ENCODE measurements at places on chromosomes 2 and 18.

DNA sequence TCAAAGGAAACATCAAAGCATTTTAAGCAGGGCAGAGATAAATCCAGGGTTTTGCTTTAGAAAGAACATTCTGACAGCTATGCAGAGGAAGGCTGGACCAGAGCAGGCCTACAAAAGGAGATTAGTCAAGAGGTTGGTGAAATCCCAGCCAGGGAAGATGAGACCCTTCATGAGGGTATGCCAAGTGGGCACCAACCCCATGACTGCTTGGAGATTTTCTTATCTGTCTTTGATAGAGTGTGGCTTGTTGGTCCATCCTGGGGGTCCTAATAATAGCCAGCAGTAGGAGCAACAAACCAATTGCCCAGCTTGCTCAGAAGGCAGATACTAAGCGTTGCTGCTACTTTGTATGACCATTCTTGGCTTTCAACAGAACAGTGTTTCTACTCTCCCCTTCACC is 895.4 kb downstream of the EPHA4 start:
- no peak for DNase-seq

DNA sequence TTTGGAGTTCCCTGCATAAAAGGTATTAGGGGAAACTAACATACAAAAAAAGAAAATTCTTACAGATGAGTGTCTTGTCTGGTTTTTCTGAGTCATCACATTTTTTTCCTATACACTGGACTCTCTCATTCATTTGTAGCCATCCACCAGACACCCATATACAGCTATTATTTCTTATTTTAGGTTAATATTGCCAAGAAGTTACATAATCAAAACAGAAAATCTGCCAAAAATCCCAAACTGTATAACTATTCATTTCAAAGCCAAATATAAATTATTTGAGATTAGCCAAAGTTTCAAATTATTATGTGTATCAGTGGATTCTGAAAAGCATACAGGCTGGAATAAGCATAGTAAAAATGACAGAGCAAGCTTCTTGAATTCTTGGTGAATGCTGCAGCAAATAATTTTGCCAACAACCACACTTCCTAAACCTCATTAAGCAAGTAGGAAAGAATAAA is 191.2 kb downstream of the NCKAP5 start:
- DNase-seq = no peak

- DNase-seq = no peak
These were observed 623.8 kb upstream of the NXPH2 start for GRCh38 chr2:139403948-139404347.

DNA sequence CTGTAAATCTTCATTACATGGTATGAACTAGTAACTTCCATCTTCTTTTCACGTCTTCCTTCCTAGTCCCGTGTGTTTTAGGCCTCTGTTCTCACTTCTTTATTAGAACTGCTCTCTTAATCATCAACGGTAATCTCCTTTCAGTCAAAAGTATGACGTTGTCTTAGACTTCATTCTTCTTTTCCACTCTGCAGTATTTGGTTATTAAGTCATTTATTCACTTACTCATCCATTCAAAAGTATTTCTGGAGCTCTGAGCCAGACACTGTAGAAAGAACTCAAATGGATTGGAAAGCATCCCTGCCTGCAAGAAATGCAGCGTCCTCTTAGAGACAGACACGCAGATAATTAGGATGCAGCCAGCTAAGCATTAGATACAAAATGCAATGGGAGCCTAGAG is 494.6 kb upstream of the NRP2 start:
- DNase-seq = no peak

GRCh38 chr2:71600555-71600954 is 147.2 kb downstream of the DYSF start:
- no peak for DNase-seq

GRCh38 chr2:69345434-69345833 is 41.6 kb downstream of the GFPT1 start:
- no peak for DNase-seq

GRCh38 chr2:201852462-201852861 is 46.1 kb downstream of the CDK15 start:
- no peak for DNase-seq

All from T follicular helper cell (primary cell).